ENCODE measurements at places on chromosomes 5 and 9.

- DNase-seq: no peak
These were observed 12.3 kb downstream of the PRR7 start for GRCh38 chr5:177458912-177459350.

- DNase-seq: no peak
These were observed 175.0 kb downstream of the PLK2 start for GRCh38 chr5:58284886-58285285.

DNA sequence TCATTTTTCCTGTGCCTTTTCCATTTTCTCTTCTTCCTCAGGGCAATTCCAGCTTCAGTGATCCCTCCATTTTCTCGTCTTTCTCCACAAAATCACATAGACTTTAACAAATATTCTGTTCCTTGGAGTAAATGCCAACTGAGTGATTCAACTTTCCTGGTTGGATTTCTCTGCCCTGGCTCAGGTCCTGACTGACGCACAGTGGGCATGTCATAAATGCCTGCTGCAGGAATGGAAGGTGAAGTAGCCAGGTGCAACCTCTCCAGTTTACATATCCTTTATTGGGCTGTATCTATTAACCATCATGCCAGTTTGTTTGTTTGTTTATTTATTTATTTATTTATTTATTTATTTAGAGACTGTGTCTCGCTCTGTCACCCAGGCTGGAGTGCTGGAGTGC lies 95.1 kb downstream of the MEF2C start:
- no peak for DNase-seq

- DNase-seq: no peak
These were observed 20.7 kb downstream of the PTPN3 start for GRCh38 chr9:109477258-109478050.

- DNase-seq: no peak
These were observed 112.2 kb upstream of the ADRA1B start for GRCh38 chr5:159804121-159804520.
